ENCODE measurements at places on chromosomes 5 and 9.

DNA sequence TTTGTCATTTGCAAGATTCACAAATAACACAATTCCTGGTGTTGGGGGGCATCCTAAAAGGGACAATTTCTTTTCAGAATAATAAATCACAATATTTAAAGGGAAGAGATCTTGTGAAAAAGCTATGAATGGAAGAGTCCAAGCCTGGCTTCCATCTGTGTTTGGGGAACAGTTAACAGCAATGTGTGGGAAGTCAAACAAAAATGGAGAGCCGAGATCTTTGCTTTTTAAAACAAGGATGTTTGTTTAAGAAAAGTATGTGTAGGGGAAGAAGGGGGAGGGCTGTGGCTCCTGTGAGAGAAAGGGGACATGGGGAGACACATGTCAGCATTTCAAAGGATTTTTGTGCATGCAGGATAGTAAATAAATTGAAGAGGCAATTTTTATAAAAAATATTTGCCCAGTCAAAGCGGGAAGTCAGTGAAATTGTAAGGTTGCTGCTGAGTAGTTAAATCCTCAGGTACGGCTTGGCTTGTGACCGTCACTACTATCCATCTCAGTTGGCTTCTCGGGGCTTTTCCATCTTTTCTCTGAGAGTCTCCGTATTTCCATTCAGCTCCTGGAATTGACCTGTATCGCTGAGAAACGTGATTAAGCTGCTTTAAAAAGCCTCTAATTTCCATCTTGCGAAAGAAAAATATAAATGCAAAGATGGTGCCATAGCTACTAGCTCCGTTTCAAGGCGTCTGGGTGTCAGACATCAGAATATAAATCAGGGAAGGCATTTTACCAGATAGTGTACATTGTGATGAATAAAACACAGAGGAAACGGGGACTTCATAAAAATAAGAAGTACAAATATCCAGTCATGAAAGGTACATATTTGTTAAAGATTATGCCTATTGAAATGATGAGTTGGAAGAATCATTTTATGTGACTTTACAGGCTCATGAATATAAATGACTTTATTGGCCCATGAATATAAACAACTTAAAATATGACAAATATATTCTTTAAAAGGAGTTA lies 52.9 kb upstream of the VCAN start:
- DNase-seq = no peak

- no peak for DNase-seq
Measured at GRCh38 chr5:144433893-144434292, 263.2 kb downstream of the KCTD16 start.

GRCh38 chr5:88952344-88952743 lies 69.4 kb upstream of the MEF2C start:
- no peak for DNase-seq

DNA sequence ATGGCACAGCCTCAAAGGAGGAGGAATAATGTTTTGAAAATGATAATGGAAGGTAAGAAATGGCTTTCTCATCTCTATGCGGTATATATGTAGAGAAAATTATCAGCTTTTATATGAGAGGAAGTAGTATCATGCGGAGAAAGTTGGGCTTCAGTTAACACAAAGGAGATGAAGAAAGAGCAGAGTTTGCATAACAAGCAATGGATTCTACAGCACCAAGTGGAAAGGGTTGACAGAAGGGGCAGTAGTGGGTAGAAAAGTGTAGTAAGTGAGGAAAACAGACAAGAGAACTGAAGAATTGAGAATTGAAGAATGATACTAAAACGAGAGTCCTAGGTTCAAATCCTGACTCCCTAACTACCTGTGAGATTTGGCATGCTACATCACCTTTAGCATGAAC lies 51.0 kb downstream of the GNG10 start:
- DNase-seq = no peak

GRCh38 chr9:115341426-115341825 lies 223.5 kb upstream of the TNC start:
- no peak for DNase-seq

- DNase-seq = no peak
Measured at GRCh38 chr5:147487031-147487750, 22.7 kb downstream of the DPYSL3 start.

- no peak for DNase-seq
Measured at GRCh38 chr9:136060671-136061371, 34.3 kb downstream of the NACC2 start.

- DNase-seq = no peak
Measured at GRCh38 chr5:42360616-42361314, 62.5 kb upstream of the GHR start.
